Mesothelial cell of epicardium (in vitro differentiated cells): ENCODE measurements at places on chromosomes 5 and 9. TPM values are rescaled to one million over a fixed set of nuclear protein-coding genes. Genes with fewer than 3 reads are reported as not detected.
A peak's percentile ranks its signal among the peaks of the same experiment; 100 is the strongest.

Gene COL23A1
- total RNA-seq: 12.3 to 13.7 TPM (median 13.6 TPM) in 3 replicates

Gene NDST1
- 129 to 132 TPM (median 132 TPM) in 3 replicates for total RNA-seq

GRCh38 chr9:68844157-68844556 lies 139.1 kb downstream of the PIP5K1B start:
- no peak for DNase-seq
- H3K27ac ChIP-seq: no peak overlapping the region
- H3K4me1 ChIP-seq: no peaks in the 10 kb centered on the region
- H3K36me3 ChIP-seq: no peaks in the 10 kb centered on the region
- H3K4me3 ChIP-seq: no peak overlapping the region

GRCh38 chr5:57383093-57383861 lies 99.3 kb downstream of the ACTBL2 start:
- H3K4me3 ChIP-seq: peak overlapping the region; percentile 36
- H3K27me3 ChIP-seq: no peaks in the 10 kb centered on the region
- peaks cover 9% of the 10 kb centered on the region for H3K4me1 ChIP-seq
- no peaks in the 10 kb centered on the region for H3K36me3 ChIP-seq

- H3K4me1 ChIP-seq: peaks cover 5% of the 10 kb centered on the region
- peaks cover 11% of the 10 kb centered on the region for H3K27me3 ChIP-seq
- no peak overlapping the region for H3K27ac ChIP-seq
- DNase-seq: no peak
- no peak overlapping the region for H3K4me3 ChIP-seq
- H3K36me3 ChIP-seq: no peaks in the 10 kb centered on the region
These were observed 222.7 kb downstream of the MAST4 start for GRCh38 chr5:66818935-66819328.

- no peak overlapping the region for H3K4me3 ChIP-seq
- DNase-seq: no peak
- peaks cover 8% of the 10 kb centered on the region for H3K4me1 ChIP-seq
- H3K36me3 ChIP-seq: peaks cover 3% of the 10 kb centered on the region
- no peaks in the 10 kb centered on the region for H3K27me3 ChIP-seq
These were observed 72.2 kb upstream of the EPB41L4A start for GRCh38 chr5:112491257-112491656.

DNA sequence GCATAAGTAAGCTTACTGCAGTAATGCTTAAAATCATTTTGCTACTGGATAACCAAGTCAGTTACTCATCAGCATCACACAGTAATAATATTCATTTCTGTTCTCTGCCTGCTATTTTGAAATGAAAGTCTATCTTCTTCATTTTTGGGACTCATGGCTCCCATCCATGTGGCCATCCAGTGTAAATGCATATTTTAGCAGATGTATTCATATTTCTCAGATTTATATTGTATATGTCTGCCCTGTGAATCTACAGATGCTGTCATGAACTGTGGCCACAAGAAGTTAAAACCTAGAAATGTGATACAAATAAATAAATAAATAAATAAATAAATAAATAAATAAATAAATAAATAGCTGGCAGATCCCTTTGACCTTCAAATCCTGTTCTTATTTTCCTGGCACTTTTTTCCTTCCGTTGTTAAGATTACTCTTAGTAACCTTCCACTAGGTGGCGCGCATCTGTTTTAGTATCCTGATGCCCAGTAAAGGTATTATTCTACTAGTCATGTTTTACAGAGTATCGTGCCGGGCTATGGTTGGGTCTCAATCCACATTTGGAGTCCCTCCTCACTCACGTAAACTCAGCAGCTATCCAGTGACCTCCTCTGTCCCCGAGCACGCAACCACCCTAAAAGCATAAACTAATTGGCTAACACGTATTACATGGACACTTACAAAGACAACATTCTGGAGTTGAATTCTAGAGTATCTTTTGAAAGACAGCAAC lies 79.2 kb upstream of the IL7R start:
- peak; percentile 54 for DNase-seq
- H3K36me3 ChIP-seq: no peaks in the 10 kb centered on the region
- peaks cover 21% of the 10 kb centered on the region for H3K27me3 ChIP-seq

- H3K27ac ChIP-seq: no peak overlapping the region
- H3K4me1 ChIP-seq: no peaks in the 10 kb centered on the region
- peak; percentile 10 for DNase-seq
- peaks cover 37% of the 10 kb centered on the region for H3K36me3 ChIP-seq
These were observed 122.0 kb downstream of the DAB2IP start for GRCh38 chr9:121773286-121773953.

DNA sequence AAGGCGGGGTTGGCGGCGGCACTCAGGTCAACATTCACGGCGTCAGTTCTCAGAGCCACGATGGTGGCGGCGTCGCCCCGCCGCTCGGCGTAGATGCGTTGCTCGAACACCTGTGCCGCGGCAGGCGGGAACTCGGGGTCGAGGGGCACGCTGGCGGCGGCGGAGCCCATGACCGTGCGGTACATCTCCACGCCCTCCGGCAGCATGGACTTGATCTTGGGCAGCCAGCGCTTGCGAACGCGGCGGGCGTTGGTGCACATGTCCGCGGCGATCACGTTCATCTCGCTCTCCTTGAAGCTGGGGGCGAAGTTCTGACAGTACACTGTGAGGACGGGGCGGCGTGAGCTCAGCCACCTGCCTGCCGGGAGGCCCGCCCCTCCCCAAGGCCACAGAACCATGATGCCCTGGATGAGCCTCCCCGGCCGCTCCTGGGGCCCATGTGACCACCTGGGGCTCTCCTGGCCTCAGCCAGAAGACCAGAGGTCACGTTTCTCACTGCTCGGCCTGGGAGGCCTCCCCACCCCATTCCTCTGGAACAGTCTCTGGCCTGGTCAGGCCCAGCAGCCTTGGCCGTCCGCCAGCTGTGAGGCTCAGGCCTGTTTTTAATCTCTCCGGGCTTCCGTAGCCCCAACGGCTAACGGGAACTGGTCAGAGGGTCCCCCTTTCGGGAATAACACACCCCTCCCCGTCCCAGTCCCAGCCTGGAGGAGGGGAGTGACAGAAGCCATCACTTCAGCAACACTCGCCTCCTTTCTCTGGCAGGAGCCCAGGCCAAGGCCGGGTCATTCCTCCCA lies 50.7 kb upstream of the UBAC1 start:
- DNase-seq: no peak
- no peaks in the 10 kb centered on the region for H3K27me3 ChIP-seq
- H3K4me3 ChIP-seq: no peak overlapping the region
- peaks cover 9% of the 10 kb centered on the region for H3K4me1 ChIP-seq
- peaks cover 4% of the 10 kb centered on the region for H3K36me3 ChIP-seq

DNA sequence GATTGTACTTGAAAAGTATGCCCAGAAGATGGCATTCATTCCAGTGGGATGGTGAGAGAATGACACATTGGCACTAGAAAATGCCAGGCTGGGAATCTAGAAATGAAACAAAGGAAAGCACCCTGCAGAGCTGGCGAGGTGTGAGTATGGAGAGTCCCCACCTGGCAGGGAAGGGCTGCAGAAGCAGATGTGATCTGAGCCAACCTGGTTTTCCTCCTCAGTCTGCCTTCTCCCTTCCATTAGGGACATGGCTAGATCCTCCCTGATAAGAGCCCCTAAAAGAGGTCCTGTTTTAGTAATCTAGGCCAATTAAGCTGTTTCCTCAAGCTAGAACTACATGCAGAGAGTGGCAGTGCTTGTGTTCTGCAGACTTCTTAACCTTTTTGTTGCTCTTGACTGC lies 24.7 kb upstream of the TNFSF15 start:
- no peak for DNase-seq
- no peaks in the 10 kb centered on the region for H3K27me3 ChIP-seq
- peaks cover 16% of the 10 kb centered on the region for H3K4me1 ChIP-seq
- no peak overlapping the region for H3K27ac ChIP-seq

GRCh38 chr9:120934281-120934680 lies 7.7 kb upstream of the TRAF1 start:
- H3K4me1 ChIP-seq: peaks cover 29% of the 10 kb centered on the region
- H3K27me3 ChIP-seq: peaks cover 6% of the 10 kb centered on the region
- H3K27ac ChIP-seq: peak overlapping the region; percentile 47

- H3K36me3 ChIP-seq: no peaks in the 10 kb centered on the region
- H3K4me1 ChIP-seq: peaks cover 33% of the 10 kb centered on the region
- no peak for DNase-seq
- H3K27me3 ChIP-seq: peaks cover 10% of the 10 kb centered on the region
These were observed 298.2 kb upstream of the RFX3 start for GRCh38 chr9:3823842-3824475.

DNA sequence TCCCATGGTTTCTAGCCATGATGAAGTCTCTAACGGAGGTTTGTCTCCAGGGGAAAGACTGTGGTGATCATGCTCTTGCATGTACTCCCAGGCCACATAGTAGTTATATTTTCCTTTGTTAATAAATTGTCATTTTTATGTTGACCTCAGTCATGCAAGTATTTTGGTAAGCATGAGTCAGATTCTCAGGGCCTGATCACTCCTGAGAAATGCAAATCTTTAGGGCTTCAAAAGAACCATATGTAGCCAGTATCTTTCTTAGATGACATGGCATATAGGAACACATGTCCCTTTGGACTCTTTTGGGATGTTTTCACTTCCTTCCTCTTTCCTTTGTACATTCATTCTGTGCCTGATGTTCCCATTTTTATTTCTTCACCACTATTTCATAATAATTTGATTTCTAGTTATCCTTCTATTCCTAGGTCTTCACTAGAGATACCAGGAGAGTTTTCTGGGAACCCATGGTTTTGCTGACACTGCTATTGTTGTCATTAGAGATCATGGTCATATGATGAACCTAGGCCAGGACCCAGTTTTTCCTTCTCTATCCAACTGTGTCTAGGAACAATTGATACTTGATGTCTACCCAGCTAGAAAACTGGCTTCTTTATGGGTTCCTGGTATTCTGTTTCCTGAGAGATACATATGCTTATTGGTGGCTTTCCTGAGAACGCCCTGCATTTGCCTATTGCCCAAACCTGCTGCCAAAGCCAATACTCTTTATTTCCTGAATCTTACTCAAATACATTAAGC lies 248.1 kb upstream of the NREP start:
- no peak overlapping the region for H3K27ac ChIP-seq
- H3K36me3 ChIP-seq: no peaks in the 10 kb centered on the region
- no peak for DNase-seq
- no peaks in the 10 kb centered on the region for H3K27me3 ChIP-seq
- H3K4me1 ChIP-seq: peaks cover 11% of the 10 kb centered on the region

- H3K4me1 ChIP-seq: peaks cover 20% of the 10 kb centered on the region
- no peak for DNase-seq
- peak overlapping the region; percentile 94 for H3K4me3 ChIP-seq
- no peaks in the 10 kb centered on the region for H3K36me3 ChIP-seq
- no peaks in the 10 kb centered on the region for H3K27me3 ChIP-seq
These were observed 545 bp downstream of the PALM2AKAP2 start for GRCh38 chr9:109780453-109781033.

- peaks cover 24% of the 10 kb centered on the region for H3K4me1 ChIP-seq
- no peak overlapping the region for H3K4me3 ChIP-seq
- no peaks in the 10 kb centered on the region for H3K27me3 ChIP-seq
- no peaks in the 10 kb centered on the region for H3K36me3 ChIP-seq
These were observed 46.8 kb upstream of the RNU6ATAC start for GRCh38 chr9:134210908-134211810.
